ENCODE measurements at places on chromosomes 4 and X.

GRCh38 chr4:41216294-41217019 lies 2.1 kb upstream of the APBB2 start:
- DNase-seq, result peak; percentile 82

GRCh38 chr4:151646322-151646721 lies 114.5 kb downstream of the GATB start:
- DNase-seq, result no peak

GRCh38 chr4:150237110-150237872 lies 159.0 kb downstream of the DCLK2 start:
- no peak for DNase-seq

GRCh38 chr4:181582595-181582994 lies 660.6 kb upstream of the TENM3 start:
- no peak for DNase-seq

GRCh38 chr4:156779042-156779441 lies 192.6 kb downstream of the PDGFC start:
- no peak for DNase-seq

DNA sequence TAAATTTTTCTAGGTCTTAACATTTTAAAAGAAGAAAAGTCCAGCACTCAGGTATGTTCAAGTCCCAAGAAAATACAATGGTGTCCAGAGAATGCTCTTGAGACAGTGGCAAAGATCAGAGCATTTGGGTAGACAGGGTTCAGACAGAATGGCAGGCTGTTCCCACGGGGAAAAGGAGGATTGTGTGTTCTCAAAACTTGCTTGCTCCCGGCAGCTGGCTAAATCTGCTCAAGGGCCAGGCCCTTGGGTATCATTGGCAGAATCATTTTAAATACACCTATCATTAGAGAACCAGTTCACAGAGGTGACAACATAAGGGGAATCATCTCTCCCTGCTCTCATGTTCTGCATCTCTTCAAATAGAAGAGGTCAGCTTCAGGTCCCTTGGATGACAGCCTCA lies 456.3 kb downstream of the DTHD1 start:
- no peak for DNase-seq

- no peak for DNase-seq
These were observed 354.9 kb downstream of the RPA4 start for GRCh38 chrX:97238632-97239031.

- no peak for DNase-seq
These were observed 32.6 kb downstream of the ABHD18 start for GRCh38 chr4:127997534-127998388.

- DNase-seq, result no peak
These were observed 133.9 kb downstream of the EGF start for GRCh38 chr4:110046588-110047049.

GRCh38 chrX:72294497-72294896 lies 11.2 kb downstream of the CITED1 start:
- DNase-seq, result no peak

- DNase-seq, result no peak
These were observed 49.4 kb upstream of the RASSF6 start for GRCh38 chr4:73669410-73670183.

GRCh38 chr4:185805979-185806378 lies 6.0 kb downstream of the SORBS2 start:
- DNase-seq, result no peak

DNA sequence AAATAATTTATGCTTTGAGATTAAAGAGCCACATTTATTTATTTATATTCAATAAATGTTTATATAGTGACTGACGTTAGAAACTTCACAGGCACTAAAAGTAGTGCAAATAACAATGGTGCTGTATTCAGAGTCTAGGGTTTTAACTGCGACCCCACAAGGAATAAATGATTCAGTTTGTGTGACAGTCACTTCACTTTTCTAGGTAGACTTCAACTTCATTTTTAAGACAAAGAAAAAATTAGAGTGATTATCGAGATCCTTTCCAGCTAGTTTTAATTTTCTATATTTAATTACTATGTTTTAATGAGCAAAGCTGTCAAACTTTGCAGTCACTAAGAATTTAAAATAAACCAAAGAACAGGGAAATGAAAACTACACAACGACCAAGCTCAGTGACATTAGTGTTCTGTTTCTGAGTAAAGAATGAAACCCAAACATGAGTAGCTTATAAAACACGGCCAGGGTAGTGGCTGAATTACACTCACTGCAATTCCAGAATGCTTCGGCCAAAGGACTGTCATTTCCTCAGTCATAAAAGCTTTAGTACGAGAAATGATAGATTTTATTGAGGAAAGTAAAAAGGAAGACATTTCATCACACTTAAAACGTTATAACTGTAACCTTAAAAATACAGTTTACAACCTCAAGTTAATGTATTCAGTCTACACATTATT lies 38.6 kb downstream of the ADGRA3 start:
- no peak for DNase-seq

GRCh38 chr4:186820391-186820891 lies 96.8 kb upstream of the FAT1 start:
- peak; percentile 62 for DNase-seq

DNA sequence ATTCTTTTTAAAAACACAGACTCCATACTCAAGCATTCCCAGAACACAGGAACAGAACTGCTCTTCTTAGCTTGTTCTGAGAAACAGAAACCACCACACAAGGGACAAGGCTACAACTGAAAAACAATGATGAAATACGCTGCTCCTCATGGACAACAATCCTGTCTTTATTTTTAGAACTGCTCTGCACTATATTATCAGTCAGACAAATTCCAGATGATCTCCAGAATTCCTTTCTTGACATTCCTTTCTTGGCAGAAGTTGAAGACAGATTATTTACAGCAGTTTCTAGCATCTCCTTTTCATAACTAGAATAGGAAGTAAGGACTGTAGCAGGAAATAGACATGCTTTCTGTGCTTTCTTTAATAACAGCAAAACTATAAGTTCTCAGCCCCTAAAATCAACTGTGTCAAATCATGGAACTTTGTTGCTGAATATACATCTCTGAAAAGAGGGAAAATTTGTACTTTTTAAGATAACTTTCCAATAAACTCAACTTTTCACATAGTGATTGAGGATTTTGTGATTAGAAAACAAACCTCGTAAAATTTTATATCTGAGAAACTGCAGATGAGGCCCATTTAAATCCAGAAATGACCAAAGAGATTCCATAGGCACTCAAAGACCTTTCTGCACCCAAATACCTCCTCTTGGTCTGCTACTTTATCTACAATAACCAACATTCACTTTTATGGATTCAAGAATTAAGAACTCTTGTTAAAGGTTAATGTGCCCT lies 35.9 kb downstream of the ANTXR2 start:
- DNase-seq, result no peak

DNA sequence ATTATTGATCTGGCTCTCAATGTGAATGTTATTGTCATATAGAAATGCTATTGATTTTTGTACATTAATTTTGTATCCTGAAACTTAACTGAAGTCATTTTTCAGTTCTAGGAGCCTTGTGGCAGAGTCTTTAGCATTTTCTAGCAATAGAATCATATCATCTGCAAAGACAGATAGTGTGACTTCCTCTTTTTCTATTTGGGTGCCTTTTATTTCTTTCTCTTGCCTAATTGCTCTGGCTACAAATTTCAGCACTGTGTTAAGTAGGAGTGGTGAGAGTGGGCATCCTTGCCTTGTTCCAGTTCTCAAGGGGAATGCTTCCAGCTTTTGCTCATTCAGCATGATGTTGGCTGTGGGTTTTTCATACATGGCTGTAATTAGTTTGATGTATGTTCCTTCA lies 102.7 kb downstream of the SH3BGRL start:
- no peak for DNase-seq

DNA sequence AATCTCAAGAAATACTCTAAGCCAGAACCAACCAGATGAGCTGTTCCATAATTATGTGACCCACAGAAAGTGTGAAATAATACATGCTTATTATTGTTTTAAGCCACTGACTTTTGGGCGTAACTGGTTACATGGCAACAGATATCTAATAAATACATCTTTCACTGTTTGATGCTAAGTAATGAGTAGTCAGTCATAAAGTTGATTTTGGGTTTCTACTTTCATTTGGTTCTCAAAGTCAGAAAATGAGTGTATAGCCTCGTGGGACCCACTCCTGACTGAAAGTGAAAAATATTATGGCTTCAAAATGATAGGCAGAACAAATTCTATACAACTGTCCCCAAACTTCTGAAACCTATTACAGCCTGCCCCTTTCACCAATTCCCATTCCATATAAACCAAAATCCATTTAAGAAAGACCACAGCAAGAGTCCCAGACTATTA lies 88.0 kb upstream of the CBR4 start:
- no peak for DNase-seq

DNA sequence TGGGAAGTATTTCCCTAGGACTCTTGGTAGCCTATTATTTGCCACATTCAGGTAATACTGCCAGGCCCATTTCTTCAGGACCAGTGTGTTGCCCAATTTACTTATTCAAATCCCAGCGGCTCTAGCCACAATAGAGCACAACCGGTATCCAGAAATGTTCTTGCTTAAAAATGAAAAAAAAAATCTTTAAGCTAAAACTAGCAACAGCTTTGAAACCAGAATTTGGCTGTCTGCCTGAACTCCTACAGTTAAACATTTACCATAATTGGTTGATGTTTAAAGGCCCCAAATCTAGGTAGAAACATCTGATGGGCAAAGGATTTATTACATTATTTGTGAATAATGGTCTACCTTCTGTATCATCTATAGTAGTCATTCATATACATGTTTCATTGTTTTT lies 930 bp upstream of the SLITRK4 start:
- no peak for DNase-seq

DNA sequence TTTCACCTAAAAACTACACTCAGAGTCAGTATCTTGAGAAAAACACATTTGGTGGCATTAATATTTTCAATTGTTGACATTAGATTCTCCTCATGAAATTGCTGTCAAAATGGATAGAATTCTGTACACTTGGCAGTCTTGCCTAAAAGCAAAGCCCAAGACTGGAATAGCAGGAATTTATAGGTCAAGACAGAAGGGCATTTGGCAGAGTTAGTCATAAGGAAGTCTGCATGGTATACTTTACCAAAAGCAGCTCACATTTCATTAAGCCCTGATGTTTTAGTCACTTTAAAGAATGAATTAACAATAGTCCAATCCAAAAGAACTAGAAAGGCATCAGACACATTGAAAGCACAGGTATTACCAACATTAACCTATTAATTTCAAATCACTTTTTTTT lies 7.1 kb downstream of the CCDC160 start:
- DNase-seq, result no peak

DNA sequence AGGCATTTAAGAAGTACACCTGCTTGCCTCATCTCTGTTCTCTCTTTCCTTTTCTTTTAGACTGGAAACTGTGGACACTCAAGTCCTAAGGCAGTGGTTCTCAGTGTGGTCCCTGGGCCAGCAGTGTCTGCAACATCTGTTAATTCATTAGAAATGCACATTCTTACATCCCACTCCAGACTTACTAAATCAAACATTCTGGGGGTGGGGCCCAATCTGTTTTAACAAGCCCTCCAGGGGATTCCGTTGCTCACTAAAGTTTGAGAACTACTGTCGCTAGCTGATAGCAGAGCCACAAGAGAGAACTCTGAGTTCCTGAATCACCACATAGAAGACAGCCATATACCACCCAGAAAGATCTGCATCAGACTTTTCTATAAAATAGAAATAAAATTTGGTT lies 430.6 kb downstream of the BCOR start:
- no peak for DNase-seq

- DNase-seq, result no peak
These were observed 1.5 kb downstream of the CFAP97 start for GRCh38 chr4:185201977-185202962.

GRCh38 chr4:114025176-114025777 lies 45.8 kb upstream of the ARSJ start:
- DNase-seq, result no peak

DNA sequence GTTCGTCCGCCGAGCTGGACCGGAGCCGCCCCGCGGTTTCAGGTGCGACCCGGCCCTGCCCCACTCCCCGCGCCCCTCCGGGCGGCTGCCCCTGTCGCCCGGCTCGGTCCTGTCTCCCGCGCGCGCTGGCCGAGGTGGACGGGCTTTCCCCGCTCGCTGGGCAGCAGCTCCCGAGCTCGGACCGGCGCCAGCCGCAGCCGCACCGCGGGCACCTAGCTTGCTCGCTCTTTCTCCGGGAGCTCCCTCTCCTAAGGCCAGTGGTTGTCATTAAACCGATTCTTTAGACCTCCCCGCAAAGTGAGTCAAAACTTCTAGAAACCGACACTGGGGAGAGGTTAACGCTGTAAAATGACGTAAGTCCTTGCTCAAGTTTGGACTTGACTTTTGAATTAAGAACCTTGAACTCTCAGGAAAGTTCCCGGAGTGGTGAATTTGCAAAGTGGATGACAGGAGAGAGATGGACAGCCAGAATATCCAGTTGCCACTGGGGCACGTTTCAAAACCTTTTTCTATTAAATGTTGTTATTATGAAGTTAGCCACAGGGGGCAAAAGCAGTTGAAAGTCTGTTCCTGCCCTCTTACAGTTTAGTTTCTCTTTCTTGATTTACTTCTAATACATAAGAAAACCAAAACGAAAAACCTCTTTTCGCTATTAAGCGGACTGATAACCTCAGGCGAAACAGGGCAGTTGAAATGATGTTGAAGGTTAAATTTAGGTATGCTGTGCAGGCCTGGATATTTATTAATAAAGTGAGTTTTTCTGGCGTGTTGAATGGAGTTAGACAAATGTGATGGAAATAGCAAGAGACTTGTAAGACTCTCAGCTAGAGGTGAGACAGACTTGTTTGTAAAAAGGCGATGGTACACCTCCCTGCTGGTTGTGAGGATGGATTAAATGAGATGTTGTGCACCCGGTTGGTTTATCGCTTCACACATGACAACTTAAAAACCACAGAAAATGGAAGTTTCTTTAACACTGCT lies 847 bp downstream of the PI4K2B start:
- DNase-seq, result peak; percentile 67

DNA sequence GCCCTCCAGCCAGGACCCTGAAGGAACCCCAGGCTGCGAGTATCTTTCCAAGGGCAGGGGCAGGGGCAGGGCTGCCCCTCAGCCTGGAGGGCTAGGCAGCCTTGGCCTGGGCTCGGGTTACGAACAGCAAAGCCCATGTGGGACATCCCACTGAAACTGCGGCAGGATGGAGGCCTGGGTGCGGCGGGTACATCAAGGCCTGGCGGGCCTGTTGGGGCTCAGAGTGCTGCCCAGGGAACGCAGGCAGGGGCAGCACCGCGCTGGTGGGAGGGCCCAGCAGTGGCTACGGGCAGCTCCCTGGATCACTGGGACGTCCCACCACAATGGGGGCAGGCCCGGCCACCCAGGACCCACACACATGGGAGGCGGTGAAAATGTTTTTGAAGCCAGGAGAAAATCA lies 10.9 kb downstream of the NAT8L start:
- no peak for DNase-seq

- DNase-seq, result no peak
These were observed 41.1 kb downstream of the PPP3CA start for GRCh38 chr4:101306225-101306624.

Data from sciatic nerve (tissue), 2 donors.